ENCODE measurements at places on chromosomes 12 and 14.

- DNase-seq: no peak
Measured at GRCh38 chr14:104268295-104268694, 129.9 kb downstream of the KIF26A start.

- no peak for DNase-seq
Measured at GRCh38 chr12:6360080-6360571, 15.2 kb downstream of the SCNN1A start.

DNA sequence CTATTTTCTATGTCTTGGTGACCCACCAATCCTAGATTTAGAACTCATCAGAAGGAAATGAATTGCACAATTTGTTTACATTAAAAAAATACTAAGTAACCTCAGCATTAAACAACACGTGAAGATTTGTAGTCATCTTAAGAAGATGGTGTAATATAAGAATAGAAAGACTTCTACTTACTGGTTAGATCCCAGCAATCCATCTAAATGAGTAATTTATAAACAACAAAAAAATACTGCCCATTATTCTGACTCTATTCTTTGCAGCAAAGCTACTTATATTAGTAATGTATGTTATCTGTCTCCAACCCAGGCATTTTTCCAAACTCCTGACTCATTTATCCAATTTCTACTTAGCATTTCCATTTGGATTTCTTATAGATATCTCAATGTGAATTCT lies 67.8 kb downstream of the CD163L1 start:
- DNase-seq: no peak

GRCh38 chr12:79444089-79444488 lies 246.7 kb downstream of the PAWR start:
- no peak for DNase-seq

DNA sequence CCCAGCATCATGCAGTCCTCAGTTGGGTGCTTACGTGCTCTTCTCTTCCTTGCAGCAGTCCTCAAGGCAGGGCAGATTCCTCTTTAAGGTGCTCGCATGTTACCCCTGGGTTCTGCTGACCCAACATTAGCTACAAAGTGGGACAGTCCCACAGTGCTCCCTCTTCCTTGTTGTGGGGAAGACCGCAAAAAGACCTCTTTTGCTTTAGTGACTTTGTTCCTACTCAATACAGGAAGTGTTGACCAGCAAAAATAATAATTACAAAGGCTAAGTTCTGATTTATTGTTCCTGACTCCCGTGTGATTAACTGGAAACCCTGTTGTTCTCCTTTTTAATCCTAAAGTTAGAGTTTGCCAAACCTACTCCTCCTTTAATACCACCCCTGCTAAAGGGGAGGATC lies 13.7 kb downstream of the PIGH start:
- DNase-seq: no peak

DNA sequence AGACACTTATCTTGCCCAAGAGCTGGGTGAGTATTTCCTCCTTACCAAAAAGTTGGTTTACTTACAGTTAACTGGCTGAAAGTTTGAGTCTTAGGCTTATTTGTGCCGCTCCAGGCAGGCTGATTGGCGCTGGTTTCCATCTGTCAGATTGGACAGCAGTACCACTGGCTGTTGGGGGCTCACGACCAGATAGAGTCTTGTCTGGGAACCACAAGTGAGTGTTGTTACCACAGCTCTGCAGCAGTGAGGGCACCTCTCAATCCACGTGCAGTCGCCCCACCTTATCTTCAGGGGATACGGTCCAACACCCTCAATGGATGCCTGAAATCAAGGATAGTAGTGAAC lies 58.9 kb downstream of the DDX51 start:
- DNase-seq: no peak

- DNase-seq: no peak
Measured at GRCh38 chr12:111022386-111022785, 102.0 kb upstream of the MYL2 start.

Measured in GM13976 (cell line).